Ureter (tissue), 1 donor: ENCODE measurements at places on chromosomes 2 and 18. TPM values are rescaled to one million over a fixed set of nuclear protein-coding genes. Genes with fewer than 3 reads are reported as not detected.

The GDF7 gene
- 11.0 TPM for total RNA-seq

The RGPD3 gene
- 0.10 TPM for total RNA-seq

The ZEB2 gene
- 92.4 TPM for total RNA-seq

The ERFE gene
- total RNA-seq = 1.8 TPM

The IL37 gene
- total RNA-seq = not detected

The ALPI gene
- not detected for total RNA-seq

The GAREM2 gene
- total RNA-seq = 4.3 TPM

The MYCN gene
- total RNA-seq = 3.7 TPM

The IGFBP2 gene
- 210 TPM for total RNA-seq

The DRC1 gene
- total RNA-seq = not detected

The STPG4 gene
- total RNA-seq = not detected

The DYNAP gene
- total RNA-seq = not detected

The PROM2 gene
- 176 TPM for total RNA-seq

The PLEK gene
- 3.7 TPM for total RNA-seq

The CHRNG gene
- total RNA-seq = not detected

The TUBA4A gene
- total RNA-seq = 85.1 TPM

The CIAO1 gene
- 79.4 TPM for total RNA-seq

- no peak for DNase-seq
These were observed 695 bp upstream of the BIRC6 start for GRCh38 chr2:32355976-32356680.

- no peak for DNase-seq
These were observed 40.9 kb downstream of the KDM3A start for GRCh38 chr2:86482034-86482433.

DNA sequence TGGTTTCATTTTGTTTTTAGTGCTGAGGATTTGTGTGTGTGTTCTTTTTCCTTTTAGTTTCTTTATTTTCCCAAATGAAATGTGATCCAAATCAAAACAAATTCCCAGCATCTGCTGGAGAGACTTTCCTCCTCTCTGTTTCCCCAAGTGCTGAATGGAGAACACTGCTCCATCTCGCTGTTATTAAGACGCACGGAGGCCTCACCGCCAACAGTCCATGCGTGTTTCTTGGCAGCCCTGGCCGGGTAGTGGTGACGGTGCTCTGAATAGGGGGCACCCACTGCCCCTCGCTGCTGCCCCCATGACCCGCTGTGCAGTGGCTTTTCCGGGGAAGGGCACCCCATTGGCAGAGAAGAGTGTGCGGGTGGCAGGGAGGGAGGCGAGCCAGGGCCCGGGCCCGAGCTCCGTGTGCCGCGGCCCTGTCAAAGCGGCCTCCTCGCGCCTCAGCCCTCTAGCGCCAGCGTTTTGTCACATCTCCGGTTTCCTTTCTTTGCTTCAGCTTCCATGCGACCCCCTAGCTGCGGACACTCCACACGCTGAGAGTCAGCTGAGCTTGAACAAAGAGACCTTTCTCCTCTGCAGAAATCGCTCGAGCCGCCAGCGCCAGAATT lies 473.7 kb upstream of the SALL3 start:
- no peak for DNase-seq

- DNase-seq = no peak
These were observed 129.0 kb upstream of the PARD3B start for GRCh38 chr2:204416236-204416635.

DNA sequence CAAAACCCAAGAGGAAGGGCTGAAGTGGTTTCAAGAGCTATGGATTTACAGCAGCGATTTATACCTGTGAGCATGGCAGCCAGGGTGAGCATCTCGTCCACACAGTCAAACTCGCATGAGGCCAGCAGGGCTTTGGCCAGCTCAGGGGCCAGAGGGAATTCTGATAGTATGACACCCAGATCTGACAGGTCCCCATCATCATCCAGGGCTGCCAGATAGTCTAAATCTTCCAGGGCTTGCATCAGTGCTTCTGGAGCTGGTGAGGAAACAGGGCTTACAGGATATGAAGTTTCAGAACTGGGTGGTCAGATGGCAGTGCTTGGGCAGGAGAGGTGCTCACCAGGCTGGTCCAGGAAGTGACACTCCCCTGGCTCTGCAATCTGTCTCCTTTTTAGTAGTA lies 3.5 kb downstream of the DQX1 start:
- DNase-seq = no peak

DNA sequence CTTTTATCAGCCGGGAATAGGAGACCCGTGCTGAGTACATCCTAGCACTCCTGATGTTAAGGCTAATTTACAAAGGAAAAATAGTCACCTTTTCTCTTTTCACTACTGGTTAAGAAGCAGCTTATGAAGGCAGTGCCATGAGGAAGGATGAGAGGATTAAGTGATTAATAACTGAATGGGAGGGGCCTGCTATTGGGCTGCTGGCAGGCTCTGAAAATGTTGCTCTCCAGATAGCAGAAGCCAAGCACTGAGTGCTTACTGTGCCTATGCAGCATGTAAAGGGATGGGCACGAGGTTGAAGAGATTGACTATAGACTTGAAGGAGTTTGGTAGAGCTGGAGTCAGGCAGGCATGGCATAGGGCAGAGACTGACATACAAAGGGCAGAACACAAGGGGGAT lies 282.4 kb upstream of the THSD7B start:
- no peak for DNase-seq

DNA sequence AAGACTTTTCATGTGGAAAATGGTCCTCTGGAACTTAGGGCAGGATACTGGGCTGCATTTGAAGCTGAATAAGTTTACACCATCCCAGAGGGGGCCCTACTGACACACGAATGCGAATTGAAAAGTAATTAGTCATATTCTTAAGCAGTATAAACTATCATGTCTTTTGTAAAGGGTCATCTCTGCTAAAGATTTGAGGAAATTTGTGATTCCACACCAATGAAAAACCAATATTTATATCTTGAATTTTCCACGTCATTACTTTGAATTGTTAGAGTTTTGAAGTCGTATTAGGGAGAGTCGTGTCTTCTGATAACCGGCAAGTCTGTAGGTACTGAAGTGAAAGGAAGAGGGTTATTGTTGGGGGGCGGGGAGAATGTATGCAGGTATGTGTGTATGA lies 4.1 kb upstream of the OTX1 start:
- no peak for DNase-seq

GRCh38 chr18:24986666-24987302 lies 365.2 kb downstream of the ZNF521 start:
- DNase-seq = no peak

DNA sequence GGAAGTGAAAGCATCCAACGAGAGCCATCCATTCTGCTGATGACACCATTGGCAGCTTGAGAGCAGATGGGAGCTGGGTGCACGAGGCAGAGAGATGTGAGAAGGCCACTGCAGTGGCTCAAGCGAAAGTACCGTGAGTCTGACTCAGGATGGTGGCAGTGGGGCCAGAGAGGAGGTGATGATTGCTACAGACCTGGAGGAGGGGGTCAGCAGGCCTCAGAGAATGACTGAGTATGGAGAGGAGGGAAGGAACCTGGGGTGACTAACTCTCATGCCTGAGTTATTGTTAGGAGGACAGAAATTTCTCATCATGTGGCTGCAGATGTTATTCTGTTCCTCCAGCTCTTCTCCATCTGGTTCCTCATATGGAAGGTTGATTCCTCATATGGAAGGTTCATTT lies 8.8 kb upstream of the ZBTB7C start:
- no peak for DNase-seq

GRCh38 chr18:63969942-63970808 lies at the start of gene SERPINB8:
Gene SERPINB8 (plus strand): TSS chr18:63970081. CDS start chr18:63978309, 8,228 bp downstream.
- peak; percentile 94 for DNase-seq

- DNase-seq = no peak
These were observed 20.5 kb downstream of the SLC3A1 start for GRCh38 chr2:44295633-44296359.

DNA sequence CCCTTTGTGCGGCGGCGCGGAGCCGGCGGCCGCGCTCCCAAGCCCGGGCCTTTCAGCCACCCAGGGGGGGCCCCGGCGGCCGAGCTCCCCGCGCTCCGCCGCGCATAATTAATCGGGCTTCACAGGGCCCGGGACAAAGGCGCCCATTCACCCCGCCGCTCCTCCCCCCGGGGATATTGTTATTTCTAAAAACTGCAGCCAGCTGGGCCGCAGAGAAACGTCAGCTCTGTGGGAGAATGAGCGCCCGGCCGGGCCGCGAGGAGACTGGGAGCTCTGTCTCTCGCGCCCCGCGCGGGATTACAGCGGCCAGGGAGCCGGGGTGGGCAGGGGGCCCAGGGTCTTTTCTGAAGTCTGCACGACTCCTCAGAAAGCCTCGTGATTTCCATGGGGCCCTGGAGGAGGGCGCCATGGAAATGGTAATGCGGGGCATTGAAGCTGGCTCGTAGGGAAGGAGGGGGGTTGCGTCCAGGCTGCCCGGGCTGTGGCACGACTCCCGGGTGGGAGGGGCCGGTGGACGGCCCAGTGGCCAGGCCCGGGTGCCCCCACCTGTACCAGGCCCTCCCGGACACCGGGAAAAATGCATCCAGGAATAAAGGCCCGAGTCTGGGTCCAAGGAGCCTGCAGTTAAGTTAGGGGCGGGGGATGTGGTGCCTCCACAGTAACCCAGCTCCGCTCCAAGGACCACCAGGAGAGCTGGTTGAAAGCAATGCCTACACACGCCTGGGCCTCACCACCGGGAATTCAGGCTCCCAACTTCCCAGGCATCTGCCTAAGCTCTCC lies 125.3 kb downstream of the ZFP36L2 start:
- no peak for DNase-seq

DNA sequence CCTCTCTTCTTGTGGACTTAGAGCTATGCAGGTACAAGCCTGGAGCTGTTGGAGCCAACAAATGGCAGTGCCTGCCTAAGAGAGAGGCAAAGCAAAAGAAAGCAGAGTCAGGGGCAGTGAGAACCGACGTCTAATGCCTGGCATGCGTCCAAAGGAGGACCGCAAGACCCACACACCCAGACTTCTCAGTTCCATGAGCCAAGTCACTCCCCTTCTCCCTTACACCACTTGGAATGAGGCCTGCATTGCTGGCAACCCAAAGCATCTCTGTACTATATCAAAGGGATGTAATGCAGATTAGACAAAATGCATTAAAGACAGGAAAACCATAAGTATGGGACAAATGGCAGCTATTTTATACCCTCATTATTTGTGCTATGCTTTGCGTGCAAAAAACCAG lies 49.9 kb upstream of the RNU4ATAC start:
- DNase-seq = no peak

- DNase-seq = no peak
These were observed 55.0 kb downstream of the EHBP1 start for GRCh38 chr2:62760555-62760954.

DNA sequence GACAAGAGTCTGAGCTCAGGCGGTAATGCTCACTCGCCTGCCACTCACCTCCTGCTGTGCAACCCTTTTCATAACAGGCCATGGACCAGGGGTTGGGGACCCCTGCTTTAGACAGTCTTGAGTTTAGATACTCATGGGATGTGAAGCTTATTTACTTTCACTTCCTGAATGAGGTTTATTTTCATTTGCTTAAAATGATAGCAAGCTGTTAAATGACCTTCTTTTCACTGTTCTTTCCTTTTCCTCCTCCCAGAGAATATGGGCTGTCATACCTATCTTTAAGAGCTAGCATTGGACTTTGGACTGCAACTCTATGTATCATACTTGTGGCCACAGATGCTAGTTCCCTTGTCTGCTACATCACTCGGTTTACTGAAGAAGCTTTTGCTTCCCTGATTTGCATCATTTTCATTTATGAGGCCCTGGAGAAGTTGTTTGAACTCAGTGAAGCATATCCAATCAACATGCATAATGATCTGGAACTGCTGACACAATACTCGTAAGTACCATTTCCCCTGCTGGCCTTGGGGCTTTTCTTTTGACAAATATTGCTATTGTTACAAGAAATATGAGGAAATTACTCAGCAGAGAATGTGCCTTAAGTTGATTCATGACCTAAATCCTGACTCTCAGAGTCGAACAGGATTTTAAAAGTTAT lies 168.5 kb downstream of the DPP4 start:
- DNase-seq = no peak

- DNase-seq = no peak
These were observed 235.8 kb downstream of the MREG start for GRCh38 chr2:215777465-215778044.

- no peak for DNase-seq
These were observed 724.7 kb downstream of the METTL4 start for GRCh38 chr18:1846640-1847039.

DNA sequence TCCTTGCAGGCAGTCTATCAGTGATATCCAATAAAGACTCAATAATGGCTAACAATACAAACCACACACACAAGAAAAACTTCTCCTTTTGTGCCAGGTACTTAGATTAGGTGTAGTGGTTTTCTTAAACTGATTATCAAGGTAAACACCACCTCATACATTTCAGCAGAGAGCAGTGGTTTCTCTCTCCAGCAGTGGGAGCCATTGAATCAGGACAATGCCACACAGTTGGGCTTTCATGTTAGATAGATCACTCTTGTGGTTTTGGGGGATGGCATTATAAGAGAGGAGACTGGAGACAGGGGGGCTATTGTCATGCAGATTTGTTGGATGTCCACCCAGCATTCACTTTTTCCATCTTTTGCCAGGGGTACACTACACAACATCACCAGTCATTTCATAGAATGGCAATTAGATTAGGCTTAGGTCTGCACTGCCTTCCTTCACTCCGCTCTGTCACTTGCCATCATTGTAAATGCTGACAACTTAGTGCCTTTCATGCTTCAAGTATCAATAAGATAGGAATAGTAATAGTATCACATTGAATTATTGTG lies 13.6 kb upstream of the IRS1 start:
- no peak for DNase-seq

DNA sequence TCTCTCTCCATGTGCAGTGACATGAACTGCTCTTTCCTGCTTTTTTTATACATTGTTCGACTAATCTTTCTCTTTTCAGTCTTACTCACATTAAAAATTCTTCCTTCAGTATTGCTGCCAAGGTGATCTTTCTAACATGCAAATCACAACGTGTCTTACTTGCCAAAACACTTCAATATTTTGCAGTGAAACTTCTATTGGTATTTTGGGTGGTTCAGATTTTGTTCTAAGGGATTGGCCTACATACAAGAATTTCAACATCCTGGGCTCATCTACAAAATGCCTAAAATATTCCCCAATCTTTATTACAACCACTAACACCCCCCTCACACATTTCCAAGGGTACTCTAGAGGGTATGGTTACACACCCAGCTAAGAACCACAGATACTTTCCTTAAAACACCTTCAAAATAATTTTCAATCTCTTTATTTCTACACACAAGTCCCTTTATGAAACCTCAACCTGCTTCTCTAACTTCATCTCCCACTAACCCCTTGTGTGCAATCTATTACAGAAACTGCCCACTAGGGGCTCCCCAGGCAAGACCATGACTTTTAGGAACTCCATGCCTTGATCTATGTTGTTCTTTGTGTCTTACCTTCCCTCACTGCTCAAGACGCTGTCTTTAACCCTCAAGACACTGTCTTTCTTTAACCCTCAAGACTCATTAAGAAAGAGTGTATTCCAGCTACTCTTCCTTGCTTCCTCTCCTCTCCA lies 50.9 kb downstream of the COL3A1 start:
- DNase-seq = no peak

GRCh38 chr2:239145601-239146000 lies 255.2 kb downstream of the HDAC4 start:
- DNase-seq = no peak

DNA sequence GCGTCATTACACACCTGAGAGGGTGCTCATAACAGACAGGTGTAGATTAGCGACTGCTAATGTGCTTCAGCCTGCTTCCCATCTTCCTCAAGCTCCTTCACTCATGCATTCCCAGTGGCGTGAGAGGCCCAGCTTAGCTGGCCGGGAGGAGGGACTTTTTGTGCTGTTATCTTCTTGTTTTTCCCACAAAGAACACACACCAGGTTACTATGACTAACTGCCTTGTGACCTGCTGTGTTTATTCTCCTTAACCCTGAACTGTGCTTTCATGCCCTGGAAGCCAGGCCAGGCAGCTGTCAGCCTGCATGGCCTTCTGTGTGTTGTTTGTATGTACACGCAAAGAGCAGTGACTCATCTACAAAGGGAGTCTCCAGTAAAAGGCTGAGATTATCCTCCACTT lies 143.8 kb downstream of the PIEZO2 start:
- no peak for DNase-seq
